ENCODE measurements at places on chromosomes 4 and X.

DNA sequence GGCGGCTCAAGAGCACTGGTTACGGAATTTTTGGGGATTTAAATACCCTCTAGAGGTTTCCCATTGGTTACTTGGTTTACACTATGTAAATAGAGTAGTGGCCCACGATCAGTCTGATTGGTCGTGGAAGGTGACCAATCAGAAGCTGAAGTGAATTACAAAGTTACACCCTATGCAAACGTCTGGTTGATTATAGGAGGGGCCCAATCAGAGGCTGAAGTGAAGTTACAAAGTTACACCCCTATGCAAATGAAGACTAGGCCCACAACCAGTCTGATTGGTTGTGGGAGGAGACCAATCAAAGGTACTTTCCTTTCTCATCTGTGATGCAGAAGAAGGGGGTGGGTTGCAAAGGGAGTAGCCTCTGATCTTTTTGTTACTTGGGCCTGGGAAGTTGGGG, 45.1 kb upstream of the HSD17B10 start:
- no peak for DNase-seq

- DNase-seq: no peak
Observed at GRCh38 chr4:102945066-102945465, 74.4 kb downstream of the SLC9B1 start.

DNA sequence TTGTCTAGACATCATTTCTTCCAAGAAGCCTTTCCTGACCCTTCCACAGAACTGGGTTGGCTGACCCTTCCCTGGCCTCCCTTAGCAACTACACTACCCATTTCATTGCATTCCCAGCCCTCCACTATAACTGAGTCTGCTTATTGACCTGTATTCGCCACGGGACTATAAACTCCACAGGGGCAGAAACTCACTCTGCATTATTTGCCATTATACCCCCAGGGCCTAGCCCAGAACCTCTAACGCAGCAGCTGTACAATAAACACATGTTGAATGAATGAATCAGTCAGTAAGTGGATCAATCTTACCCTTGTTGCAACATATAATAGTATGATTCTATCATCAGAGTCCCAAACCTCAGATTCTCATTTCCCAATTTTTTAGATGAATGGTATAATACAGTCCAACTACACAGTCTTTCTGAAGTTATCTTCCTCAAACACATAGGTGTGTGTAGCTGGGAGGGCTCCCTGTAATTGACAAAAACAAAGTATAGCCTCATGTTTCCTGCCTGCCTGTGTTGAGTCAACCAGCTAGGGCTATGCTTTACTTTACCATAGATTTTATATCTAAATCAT, 209.3 kb downstream of the CHIC2 start:
- DNase-seq: no peak

- DNase-seq: no peak
Observed at GRCh38 chr4:94504545-94504944, 52.8 kb downstream of the PDLIM5 start.

DNA sequence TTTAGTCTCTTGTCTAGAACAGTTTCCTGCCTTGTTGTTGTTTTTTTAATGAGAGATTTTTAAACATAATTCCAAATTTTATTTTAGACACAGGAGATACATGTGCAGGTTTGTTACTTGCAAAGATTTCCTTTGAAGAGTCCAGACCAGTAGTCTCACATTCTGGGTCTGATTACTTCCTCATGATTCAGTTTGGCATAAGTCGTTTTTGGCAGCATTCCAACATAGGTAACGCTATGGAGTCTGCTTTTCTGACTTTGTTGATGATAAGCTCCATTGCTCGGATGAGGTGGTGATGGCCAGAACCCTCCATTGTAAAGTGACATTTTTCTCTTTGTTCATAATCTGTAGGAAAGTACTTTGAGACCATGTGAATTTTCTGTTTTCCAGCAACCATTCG, 74.7 kb downstream of the CLCN4 start:
- DNase-seq: no peak

- DNase-seq: peak; percentile 2
Observed at GRCh38 chrX:13569479-13570260, at the start of gene EGFL6. EGFL6 (plus strand) TSS chrX:13569601; CDS start chrX:13569862, 261 bp downstream.

DNA sequence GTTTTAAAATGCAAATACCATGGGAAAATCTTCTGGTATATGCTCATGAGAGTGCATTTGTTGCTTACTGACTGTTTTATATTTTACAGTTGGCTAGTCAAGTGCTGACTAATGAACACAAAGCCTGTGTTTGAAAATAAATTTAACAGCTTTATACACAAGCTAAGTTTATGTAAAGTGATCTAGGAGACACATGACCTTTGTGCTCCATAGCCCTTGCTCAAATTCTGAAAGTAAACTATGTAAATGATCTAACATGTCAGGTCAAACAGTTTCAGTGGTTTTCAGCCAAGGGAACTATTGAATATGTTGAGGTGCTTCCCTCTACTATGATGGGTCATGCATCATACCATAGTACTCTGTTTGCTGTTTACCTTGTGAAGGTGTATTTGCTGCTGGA, 36.7 kb downstream of the DIAPH2 start:
- DNase-seq: no peak

DNA sequence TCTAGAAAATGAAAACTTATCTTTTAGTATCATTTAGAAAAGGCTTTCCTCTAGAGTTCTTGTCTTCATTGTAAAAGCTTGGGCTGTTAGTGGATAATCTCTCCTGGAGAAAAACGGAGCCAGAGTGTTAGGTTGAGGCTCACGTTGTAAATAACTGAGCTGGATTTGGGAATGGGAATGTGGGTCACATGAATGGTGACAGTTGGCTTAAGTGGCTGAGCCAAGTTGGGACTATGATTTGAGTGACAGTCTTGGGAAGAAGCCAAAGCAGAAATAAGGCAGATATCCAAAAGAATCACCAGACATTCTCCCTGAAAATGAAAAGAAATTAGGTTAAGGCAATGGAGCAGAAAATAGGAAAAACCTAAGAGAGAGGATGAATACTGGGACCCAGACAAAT, 33.6 kb upstream of the PDGFC start:
- DNase-seq: no peak

GRCh38 chr4:3685081-3685645, 81.0 kb upstream of the ADRA2C start:
- DNase-seq: no peak
